ENCODE measurements at places on chromosomes 7 and 10. TPM values are rescaled to one million over a fixed set of nuclear protein-coding genes. Genes with fewer than 3 reads are reported as not detected.

The AKR1C8 gene
- not detected for total RNA-seq

The RADIL gene
- total RNA-seq = 0.19 TPM

The IKZF1 gene
- total RNA-seq = not detected

The SYT15B gene
- total RNA-seq = not detected

The ANKRD16 gene
- total RNA-seq = 7.1 TPM

The TMEM140 gene
- total RNA-seq = 25.7 TPM

The HOXA2 gene
- total RNA-seq = not detected

The KCNK18 gene
- total RNA-seq = not detected

The STARD3NL gene
- total RNA-seq = 28.8 TPM

The SLC13A1 gene
- not detected for total RNA-seq

Measured in cardiac ventricle fibroblast (primary cell).